ENCODE measurements at places on chromosomes 3 and 15.

DNA sequence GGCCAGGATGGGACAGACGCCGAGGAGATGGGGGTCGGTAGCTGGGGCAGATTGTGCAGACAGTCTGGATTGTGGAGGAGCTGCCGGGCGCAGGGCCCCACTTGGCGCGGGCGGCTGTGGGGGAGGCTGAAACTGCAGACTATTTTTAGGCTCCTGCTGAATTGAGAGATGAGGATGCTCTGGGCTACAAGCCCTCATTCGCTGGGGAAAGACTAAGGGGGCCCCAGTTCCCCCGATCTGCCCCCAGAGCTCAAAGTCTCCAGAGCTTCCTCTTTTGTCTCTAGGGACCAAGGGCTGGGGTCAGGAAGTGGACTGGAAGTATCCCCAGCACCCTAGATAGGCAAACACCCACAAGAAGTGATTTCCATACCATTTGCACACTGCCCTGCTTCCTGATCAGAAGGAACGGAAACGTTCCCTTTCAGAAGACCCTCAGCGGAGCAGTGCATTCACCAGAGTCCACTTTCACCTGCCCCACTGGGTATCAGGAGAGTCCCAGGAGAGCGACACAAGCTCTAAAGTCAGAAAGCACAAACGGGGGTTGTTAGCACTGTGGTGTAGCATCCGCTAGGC is 29.7 kb downstream of the SEMA7A start:
- no peak for DNase-seq

DNA sequence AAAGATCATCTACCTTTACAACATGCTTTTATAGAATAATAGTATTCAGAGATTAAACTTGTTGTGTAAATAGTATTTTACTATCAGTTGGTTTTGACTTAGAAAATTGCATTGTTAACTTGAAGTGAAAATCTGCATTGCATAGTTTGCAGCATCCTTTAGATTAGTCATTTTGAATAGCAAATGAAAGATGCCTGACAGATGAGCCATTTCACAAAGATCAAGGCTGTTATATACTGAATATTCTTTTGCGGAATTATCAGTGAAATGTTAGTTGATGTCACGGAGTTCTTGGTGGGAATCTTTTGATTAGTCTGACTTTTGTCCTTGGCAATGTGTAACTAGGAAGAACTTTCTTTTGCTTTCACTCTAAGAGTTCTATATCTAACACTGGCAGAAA is 24.5 kb downstream of the RSRC1 start:
- DNase-seq, result no peak

GRCh38 chr15:26235864-26236263 is 372.7 kb upstream of the ATP10A start:
- no peak for DNase-seq

DNA sequence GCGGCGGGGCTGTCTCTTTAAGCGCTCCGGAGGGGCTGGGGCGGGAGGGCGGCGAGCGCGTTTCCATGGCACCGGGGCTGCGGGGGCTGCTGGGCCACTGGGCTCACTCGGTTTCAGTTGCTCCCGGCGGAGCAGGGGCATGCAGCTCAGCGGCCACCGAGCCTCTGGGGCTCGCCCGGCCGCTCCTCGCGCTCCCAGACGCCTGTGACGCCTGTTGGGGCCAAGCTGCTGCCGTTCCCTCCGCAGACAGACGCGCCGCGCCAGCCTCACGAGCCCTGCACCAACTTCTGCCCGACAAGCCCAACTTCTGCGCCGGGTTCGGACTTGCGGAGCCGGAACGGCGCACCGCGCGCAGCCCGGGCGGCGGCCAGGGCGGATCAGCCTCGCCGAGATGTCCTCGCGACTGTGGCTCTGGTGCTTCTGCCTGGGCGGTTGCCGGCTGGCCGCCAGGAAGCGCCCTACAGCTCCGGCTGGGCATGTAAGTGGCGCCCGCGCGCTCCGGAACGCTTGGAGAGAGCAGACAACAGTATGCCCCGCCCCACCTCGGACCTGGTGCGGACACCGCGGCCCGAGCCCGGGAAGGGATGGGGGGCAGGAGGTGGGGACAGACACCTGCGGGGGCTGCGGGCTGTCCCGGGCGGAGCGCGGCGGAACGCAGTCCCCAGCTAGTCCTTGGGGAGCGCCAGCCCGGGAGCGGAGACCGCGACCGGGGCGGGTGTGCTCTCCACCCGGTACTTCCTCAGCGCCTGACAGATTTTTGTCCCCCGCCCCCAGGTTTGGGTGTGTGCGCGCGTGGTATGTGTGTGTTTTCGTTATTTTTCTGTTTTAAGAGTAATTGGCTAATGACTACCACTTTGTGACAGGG is 154.1 kb upstream of the GOLIM4 start:
- no peak for DNase-seq

DNA sequence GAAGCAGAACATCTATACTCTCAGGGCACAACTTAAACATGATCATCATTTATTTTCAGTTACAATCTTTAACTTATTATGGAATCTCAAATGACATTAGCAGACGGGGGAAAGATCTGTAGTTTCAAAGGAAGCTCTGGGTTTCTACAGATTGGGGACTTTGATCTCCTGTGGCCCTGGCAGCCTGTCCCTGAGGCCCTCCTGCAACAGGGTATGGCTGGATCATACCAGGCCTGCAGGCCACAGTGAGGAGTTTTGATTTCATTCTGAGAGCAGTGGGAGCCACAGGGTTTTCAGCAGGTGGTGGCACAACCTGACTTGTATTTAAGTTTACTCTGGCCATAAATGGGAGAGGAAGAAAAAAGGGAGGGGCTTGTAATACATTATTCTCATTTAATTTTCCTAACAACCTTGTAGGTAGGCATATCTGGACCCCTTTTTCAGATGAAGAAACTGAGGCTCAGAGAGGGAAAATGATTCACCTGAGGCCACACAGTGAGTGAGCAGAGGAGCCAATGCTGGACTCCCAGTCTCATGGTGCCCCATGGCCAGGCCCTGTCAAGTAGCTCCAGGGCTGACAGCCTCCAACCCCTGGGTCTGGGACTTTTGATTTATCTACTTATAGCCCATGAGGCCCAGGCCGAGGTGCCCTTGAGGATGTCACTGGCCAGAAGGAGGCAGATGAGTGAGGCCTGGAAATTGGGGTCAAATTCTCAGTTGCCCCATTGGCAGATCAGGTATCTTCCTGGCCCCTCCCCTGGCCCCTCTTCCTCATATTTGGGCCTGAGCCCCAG is 71.0 kb downstream of the ATP2B2 start:
- DNase-seq, result no peak

- no peak for DNase-seq
Observed at GRCh38 chr3:190252080-190252479, 70.2 kb downstream of the CLDN1 start.

- no peak for DNase-seq
Observed at GRCh38 chr3:56633602-56634535, 49.2 kb downstream of the TASOR start.

GRCh38 chr15:101391431-101391830 is 96.4 kb upstream of the SNRPA1 start:
- DNase-seq, result no peak

- no peak for DNase-seq
Observed at GRCh38 chr15:34493001-34493400, 55.4 kb upstream of the GOLGA8A start.

- no peak for DNase-seq
Observed at GRCh38 chr15:50883903-50884302, 24.6 kb upstream of the AP4E1 start.

DNA sequence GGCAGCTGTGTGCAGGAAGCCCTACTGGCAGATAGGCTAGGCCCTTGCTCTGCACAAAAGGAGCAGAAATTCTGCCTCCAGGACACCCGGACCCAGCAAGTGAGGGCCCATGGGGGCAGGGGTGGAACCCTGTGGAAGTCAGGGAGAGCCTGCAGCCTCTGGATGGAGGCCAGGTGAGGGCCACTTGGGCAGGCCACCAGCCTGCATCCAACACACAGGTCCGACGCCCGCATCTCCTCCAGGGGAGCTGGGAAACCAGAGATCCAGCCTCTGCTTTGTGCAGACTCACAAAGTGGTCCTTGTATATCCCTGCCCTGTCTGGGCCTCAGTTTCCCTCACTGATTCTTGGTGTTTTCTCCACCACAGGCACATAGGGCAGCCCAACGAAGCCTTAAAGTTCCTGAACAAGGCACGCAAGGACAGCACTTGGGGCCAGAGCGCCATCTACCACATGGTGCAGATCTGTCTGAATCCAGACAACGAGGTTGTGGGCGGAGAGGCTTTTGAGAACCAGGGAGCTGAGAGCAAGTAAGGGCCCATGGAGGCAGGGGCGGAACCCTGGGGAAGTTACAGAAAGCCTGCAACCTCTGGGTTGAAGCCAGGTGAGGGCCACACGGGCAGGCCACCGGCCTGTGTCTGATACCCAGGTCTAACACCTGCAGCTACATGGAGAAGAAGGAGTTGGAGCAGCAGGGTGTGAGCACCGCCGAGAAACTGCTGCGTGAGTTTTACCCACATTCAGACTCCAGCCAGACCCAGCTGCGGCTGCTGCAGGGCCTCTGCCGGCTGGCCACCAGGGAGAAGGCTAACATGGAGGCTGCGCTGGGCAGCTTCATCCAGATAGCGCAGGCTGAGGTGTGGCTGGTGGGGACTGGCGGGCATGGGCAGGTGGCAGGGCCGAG is 16.6 kb downstream of the CSRNP1 start:
- DNase-seq, result no peak

GRCh38 chr3:106257172-106257571 is 388.4 kb upstream of the CBLB start:
- DNase-seq, result no peak

- DNase-seq, result no peak
Observed at GRCh38 chr3:127768346-127769008, 53.8 kb downstream of the MGLL start.

GRCh38 chr3:157333551-157333991 is 103.1 kb upstream of the PTX3 start:
- DNase-seq, result no peak

DNA sequence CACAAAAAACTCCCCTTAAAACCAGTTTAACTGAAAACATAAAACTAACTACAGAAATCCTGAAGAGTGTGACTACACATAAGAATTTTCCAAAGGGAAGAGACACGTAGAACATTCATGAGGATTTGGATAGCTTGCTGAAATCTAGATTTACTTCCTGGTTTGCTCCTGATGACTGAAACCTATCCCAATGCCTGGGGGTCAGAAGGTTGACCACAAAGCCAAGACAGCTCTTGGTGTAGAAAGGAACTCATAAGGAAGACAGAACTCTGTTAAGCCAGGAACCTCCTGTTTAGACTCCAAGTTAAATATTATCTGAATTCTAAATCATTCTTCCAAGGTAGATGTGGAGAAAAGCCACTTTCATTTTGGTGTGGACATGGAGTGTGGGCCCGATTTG is 92.8 kb downstream of the TFG start:
- DNase-seq, result no peak

GRCh38 chr15:86689006-86689405 is 609.3 kb downstream of the AGBL1 start:
- no peak for DNase-seq

DNA sequence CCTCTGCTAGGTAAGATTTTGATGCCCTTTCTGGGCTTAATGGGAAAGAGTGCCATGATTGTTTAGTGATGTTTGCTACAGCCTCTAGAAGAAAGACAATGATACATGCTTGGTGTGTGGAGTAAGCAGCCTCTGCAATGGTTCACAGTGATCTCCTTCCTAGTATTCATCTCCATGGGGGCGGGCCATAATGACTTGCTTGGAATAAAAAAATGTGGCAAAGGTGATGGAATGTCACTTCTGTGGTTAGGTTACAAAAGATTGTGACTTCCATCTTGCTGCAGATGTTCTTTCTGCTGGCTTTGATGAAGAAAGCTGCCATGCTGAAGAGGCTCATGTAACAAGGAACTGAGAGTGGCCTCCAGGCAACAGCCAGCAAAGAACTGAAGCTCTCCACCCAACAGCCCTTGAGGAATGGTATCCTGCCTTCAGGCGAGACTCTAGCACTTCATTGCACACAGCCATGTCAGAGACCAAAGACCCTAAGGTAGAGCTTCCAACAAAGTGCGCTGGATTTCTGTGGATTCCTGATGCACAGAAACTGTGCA is 139.1 kb upstream of the LRIG1 start:
- DNase-seq, result no peak

DNA sequence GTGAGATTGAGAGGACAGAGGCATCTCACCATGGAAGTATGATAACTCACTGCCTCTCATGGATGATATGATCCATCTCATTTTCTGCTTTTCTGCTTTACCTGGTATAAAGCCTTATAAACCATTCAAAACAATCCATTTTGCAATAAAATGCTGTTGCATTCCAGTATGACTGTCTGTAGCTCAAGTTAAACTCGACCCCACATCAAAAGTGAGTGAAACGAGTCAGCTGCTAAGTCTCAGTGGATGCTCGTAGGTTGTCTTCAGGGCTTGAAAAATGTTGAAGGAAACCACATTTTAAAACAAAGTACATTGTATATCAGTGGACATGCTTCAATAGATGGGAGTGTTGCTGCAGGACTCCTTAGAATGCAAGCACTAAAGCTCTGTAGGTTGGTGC is 839.0 kb downstream of the TUSC7 start:
- DNase-seq, result no peak

DNA sequence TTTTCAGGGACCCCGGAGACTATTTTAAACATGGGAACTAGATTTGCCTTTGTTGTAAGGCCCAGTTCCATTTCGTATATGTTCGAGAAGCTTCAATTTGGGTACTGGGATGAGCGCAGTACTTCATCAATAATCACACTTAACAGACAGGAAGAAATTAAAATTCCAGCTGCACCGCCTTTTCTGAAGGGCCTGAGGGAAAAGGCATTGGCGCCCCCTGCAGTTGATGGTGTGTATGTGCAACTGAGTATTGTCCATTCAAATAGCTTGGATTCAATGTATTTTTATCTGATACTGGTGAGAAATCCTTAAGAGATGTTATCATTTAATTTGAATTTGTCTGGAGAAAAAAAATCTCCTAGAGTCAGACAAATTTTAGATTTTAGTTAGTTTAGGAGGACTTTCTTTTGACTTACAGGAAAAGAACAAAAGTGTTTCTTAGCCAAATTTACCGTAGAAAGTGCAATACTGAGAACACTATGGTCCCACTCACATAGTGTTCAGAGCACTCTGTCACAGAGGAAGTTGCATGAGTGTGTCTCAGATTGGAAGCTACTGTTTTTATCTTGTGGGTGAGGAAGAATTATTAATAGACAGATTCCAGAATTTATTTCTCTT is 5.4 kb upstream of the ALDH1A2 start:
- peak; percentile 30 for DNase-seq

DNA sequence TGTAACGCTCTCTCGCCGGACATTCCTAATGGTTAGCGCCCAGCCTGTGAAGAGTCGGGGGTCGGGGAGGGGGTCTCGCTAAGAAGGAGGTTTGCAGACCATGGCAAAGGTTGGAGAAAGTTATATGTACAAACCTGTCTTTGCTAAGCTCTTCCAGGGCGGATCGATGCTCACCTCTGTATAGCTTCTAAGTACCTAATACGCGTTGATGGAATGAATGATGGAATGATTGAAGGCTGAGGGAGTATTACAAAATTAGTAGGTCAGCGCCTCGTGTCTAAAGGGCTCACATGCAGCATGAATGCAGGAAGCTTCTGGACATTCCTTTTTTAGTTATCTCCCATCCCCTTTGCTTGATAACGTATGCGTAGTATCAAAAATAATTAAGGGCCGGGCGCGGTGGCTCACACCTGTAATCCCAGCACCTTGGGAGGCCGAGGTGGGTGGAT is 305 bp upstream of the KPNA1 start:
- no peak for DNase-seq
